Suppressor macrophage (primary cell): ENCODE measurements at places on chromosomes 3 and 15.

- no peak for DNase-seq
Observed at GRCh38 chr3:31748933-31749295, 216.2 kb downstream of the STT3B start.

GRCh38 chr3:134667406-134667805 is 16.6 kb upstream of the KY start:
- DNase-seq = no peak

DNA sequence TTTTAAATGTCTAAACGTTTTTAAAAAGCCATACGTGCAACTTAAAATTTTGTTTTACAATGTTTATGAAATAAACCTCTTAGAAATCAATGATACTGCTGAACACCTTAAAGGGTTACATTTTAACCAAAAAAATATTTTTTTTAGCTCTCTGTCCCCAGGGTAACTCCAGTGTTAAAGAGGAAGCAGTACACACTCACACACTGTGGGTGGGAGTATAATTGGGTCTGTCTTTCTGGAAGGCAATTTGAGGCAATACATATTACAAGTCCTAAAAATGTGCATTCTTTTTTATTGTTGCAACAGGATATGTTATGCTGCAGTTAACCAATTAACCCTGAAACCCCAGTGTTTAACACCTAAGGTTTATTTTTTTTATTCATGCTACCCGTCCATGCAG is 34.1 kb downstream of the WHAMM start:
- DNase-seq = peak; percentile 58

DNA sequence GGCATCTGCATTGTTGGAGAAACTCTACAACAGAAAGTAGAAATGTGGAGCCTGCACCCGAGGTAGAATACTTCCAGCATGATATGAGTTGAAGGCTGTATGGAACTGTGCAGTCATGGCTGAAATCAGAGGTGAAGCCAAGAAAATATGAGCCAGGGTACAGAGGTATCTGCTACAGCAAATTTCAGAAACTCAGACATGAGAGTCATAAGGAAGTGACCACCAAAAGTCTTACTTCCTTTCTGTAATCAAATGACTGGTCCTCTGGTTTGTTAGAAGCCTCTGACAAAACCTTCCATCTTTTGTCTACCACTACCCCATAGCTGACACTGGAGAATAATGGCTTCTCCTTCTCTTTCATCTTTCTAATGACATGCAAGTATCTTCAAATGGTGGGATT is 159.4 kb downstream of the TMEM108 start:
- no peak for DNase-seq

DNA sequence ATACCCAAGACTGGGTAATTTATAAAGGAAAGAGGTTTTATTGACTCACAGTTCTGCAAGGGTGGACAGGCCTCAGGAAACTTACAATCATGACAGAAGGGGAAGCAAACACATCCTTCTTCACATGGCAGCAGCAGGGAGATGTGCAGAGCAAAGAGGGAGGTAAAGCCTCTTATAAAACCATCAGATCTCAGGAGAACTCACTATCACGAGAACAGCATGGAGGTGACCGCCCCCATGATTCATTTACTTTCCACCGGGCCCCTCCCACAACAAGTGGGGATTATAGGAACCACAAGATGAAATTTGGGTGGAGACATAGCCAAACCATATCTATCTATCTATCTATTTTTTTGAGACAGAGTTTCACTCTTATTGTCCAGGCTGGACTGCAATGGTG is 5.4 kb downstream of the GDPGP1 start:
- DNase-seq = no peak

- no peak for DNase-seq
Observed at GRCh38 chr3:14199641-14200040, 21.0 kb downstream of the LSM3 start.

DNA sequence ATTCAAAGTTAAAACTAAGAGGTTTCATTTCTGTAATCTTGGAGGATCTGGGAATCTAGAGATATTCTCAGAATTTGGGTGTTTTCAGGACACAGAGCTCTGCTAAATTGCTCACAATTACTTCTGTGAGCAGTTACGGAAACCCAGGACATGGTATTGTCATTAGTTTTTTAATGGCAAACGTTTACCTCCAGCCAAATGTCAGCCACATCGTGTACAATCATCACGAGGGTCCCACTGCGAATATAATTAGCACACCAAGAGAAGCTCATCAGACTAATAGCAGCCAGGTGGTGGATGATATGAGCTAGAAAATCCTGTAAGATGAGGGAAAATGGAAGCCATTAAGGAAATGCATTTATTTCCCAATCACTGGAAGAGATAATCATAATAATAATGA is 56.0 kb downstream of the CERS3 start:
- DNase-seq = no peak
